ENCODE measurements at places on chromosomes 13 and 19.

GRCh38 chr19:19948800-19949199, 48.1 kb downstream of the ZNF93 start:
- no peak for DNase-seq

- no peak for DNase-seq
These were observed 36.4 kb downstream of the FBN3 start for GRCh38 chr19:8113017-8113416.

DNA sequence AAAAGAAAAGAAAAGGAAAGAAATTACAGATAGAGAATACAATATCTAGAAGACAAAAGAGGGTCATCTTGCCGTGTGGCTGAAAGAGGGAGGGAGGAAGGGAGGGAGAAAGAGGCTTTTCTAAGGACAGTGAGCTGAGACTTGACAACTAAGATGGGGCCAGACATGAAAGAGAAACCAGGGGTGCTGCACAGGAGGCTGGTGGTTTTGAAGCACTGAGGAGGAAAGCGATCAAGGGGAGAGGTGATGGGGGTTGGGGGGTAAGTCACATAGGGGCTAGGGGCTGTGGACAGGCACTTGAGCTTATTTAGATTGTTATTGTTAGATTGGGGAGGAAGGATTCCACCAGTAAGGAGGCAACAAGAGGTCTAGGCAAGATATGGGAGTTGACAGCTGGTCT, 17.3 kb downstream of the PNPLA6 start:
- no peak for DNase-seq

DNA sequence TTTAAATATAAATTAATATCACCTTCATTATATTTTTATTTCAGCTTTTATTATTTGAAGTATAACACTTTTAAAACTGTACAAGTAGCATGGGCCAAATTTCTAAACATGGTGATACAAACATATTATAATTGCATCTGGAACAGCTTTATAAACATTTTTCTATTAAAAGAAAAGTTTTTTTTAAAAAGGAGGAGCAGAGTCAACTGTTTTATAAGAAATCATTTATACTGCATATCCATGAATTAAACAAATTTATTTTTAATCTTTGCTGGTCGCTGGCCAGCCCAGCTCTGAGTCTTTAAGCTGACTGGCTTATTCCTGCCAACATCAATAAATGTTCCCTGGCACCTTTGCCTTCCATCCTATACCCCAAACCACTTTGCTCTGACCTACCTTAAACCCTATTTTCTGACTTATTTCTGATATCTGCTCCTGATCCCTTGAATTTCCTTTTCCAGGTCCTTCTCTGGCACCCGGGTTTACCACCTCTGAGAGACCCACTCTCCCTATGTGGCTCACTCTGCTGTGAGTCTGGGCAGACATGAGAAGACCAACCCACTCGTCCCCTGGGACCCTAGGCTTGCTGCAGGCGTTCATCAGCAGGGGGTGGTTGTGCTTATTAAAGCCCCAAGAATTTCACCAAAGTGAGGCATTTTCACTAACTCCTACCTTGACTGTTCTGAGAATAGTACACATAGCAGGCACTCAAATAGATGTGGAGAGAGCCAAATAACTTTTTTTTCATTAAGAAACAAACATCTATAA, 220.3 kb downstream of the KLF12 start:
- DNase-seq, result no peak

GRCh38 chr19:17581211-17581874, 25.9 kb downstream of the COLGALT1 start:
- no peak for DNase-seq

DNA sequence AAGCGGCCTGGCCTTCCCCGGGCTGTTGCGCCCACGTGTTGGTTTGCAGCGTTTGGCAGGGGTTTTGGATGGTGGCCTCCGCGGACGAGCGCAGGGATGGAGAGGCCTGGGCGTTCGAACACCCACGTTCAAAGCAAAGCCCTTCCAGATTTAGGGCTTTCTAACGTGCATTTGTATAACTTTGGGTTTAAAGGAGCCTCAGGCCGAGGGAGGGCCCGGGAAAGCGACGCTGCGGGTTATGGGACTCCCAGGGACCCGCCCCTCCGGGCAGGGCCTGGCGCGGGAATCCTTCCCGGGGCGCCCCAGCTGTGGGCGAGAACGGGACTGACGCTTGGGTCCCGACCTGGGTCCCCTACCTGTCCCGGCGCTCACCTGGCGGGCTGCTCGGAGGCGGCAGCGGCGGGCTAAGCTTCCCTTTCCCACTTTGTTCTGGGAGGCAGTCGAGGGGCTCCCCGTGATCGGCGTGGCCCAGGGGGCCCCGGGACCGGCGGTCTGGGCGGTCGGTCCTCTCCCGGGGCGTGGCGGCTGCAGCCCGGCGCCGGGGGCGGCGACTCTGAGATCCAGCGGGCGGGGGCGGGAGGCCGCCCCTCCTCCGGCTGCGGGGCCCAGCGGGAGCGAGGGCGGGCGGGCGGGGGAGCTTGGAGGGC, at the start of gene FBXO17:
FBXO17 (minus strand) TSS at position 529 of the 647 bp plus-strand sequence. CDS start 25,423 bp downstream, outside the sequence.
- peak; percentile 67 for DNase-seq

GRCh38 chr13:50450279-50450678, 393.2 kb downstream of the DLEU7 start:
- no peak for DNase-seq

GRCh38 chr13:99301913-99302636, 5.1 kb downstream of the GPR183 start:
- DNase-seq, result no peak

- peak; percentile 11 for DNase-seq
These were observed 155.7 kb upstream of the SOX1 start for GRCh38 chr13:111911121-111911720.

DNA sequence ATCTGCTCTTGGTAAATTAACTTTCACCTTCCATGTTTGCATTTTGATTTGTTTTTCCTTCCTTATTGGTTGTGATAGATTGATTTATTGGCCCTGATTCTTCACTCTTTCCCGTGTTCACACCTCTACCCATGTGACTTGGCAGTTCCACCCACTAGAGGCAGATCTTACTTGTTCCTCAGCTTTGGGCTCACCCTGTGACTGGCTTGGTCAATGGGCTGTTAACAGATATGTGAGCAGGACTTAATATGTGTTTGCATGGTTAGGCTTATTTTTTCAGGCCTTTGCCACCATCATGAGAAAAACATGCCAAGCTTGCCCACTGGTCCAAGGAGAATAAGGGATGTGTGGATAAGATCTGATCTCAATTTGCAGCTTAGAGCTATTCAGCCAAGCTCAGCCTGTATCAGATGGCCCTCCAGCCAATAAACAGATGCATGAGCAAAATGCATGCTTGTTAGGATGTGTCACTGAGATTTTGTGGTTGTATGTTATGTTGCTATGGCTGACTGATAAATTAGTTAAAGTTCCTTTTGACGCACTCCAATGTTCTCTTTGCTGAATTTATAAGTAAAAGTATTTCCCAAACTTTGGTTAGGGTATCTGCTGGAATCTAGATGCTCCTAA, 48.0 kb downstream of the RGCC start:
- no peak for DNase-seq

DNA sequence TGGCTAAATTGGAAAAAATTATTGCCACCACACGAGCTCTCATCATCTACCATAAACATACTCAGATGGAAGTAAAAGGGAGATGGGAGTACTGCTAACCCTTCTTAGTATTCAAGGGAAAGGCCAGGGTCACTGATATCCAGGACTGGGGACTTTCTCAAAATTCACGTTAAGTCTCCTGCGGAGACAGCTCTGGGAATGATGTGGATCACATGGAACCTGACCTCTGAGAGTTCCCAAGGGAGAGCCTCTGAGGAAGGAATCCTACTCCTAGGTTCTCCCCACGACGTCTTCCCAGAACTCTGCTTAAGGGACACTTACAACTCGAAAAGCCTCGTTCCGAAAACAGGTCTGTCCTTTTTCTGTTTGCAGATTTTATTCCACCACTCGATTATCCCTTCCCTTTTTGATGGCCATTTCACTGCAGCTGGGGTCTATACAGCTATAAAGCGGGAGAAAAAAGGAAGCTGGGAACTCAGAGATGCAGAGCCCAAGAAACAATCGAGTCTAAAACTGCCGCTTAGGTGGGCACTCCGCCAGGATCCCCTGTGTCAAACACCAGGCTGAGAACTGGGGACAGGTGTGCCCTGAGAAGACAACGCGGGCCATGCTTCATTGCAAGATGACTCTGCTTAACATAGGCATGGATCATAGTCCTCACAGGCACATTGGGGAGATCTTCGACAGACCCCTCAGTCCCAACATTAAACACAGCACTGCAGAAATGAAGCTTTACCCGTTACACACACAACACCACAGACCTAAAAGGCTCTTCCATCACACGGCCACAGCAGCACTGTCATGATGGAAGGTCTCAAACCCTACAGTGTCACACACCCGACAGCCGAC, 823 bp upstream of the ZNF567 start:
- no peak for DNase-seq

DNA sequence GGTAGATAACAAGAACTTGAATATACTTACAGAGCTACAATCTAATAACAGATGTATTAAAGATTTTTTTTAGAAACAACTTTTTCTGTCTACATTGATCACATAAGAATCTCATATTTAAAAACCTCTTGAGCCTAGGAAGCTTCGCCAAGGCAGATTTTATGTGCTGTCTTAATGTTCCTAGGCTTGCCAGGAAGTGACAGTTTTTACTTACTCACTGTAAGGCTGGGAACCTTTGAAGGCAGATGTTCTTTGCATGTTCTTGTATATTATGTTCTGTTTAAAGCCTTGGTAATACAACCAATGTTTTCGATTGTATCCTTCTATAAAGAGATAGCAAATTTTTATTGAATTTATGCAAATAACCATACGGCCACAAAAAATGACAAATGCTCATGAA, 492.7 kb downstream of the GPC5 start:
- DNase-seq, result no peak

GRCh38 chr19:47319923-47320871, 10.5 kb downstream of the C5AR1 start:
- no peak for DNase-seq

DNA sequence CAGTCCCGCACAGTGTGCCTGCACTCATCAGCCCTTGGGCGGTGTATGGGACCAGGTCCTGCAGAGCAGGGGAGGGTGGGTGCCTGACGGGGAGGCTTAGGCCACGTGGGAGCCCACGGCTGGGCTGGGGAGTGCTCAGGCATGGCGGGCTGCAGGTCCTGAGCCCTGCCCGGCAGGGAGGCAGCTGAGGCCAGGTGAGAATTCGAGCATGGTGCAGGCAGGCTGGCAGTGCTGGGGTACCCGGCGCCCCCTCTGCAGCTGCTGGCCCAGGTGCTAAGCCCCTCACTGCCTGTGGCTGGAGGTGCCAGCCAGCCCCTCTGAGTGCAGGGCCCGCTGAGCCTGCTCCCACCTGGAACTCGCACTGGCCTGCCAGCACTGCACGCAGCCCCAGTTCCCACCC, 630.9 kb upstream of the PCDH20 start:
- DNase-seq, result no peak

DNA sequence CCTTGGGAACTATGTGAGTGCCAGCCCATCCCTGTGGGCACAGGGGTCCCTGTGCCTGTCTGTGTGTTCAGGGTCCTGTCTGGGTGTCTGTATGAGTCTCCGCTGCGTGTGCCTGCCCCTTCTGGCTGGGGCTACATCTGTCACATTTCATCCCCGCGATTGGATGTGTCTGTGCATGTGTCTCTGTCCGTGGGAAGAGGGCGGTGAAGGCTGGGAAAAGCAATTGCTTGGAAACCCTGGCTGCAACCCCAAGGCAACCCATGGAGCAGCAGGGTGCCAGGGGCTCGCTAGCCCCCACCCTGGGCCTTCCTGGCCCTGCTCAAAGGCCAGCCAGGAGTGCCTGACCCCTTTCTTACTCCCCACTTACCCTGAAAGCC, 1.4 kb downstream of the MAG start:
- no peak for DNase-seq

GRCh38 chr19:54670576-54671357, 8.0 kb downstream of the LILRB4 start:
- DNase-seq, result no peak

Measured in H9 (cell line).